NCI-H526 treated with DMSO at 0.1 percent for 48 hours (cell line): ENCODE measurements at places on chromosomes 16 and 17.

- DNase-seq, result no peak
Observed at GRCh38 chr16:7482032-7482431, 149.4 kb downstream of the RBFOX1 start.

DNA sequence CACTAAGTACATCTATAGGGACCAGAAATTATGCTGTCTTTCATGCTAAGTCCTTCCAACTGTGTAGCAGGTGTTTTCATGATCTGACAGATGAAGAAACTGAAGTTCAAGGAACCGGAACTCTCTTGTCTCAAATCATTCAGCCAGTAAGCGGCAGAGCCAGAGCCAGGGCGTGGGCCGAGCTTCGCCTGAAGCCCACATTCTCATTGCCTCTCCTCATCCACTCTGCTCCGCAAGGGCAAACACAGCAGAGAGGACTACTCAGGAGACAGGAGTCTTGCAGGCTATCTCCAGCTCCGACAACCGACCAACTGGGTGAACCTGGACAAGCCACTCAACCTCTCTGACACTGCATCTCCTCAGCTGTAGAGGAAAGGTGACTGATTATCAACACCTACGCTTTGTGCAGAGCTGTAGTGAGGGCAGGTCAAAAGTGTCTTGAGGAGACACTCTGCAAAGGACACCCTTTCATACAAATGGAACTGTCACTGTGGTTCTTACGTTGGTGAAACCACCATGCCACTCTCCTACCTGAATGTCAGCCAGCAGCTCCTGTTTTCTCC is 72.9 kb downstream of the CYTH1 start:
- no peak for DNase-seq

DNA sequence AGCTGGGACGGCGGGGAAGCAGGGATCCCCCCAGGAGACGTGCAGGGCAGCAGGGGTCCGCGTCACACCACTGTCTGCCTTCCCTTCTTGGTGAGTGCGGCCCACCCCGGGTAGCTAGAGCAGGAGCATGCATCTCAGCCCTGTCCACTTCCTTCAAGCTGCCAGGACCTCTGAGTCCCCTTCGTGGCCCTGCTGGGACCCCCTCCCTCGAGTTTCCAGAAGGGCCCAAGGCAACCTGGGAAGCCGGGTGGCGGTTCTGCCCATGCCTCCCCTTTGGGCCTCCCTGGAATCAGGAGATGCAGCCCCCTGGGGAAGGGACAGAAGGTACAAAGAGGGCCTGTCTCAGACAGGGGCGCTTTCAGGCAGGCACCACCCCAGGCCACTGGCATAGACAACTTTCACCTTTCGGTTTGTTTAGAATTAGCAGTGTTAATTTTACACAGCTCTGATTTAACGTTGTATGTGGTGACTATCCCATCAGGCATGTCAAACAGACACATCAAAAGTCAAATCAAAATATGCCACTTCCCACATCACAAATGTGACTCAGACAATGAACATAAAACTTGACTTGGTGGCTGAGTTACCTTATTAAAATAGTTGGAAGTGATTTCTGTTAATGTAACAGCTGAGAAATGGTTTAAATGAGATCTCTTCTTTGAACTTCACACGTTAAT is 94.5 kb upstream of the METRNL start:
- DNase-seq, result no peak

- DNase-seq, result no peak
Observed at GRCh38 chr17:37671824-37672547, 28.7 kb upstream of the DDX52 start.

DNA sequence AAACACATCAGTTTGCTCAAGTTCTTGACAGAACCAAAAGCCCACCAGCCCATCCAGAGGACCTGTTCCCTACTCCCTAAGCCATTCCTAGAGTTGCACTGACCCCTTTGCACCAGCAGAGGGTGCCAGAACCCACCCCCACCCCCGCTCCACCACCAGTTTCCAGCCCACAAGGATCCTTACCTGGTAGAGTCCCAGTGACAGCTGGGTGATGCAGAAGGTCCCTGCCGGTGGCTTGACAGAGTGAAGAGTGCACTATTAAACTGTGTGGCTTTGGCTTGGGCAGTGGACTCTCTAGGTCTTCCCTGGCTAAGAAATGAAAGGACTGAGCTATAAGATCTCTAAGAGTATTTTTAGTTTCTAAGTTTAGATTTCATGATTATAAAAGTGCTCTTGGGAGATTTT is 73.3 kb upstream of the MTMR4 start:
- DNase-seq, result peak; percentile 39
